ENCODE measurements at places on chromosomes 13 and 19.

DNA sequence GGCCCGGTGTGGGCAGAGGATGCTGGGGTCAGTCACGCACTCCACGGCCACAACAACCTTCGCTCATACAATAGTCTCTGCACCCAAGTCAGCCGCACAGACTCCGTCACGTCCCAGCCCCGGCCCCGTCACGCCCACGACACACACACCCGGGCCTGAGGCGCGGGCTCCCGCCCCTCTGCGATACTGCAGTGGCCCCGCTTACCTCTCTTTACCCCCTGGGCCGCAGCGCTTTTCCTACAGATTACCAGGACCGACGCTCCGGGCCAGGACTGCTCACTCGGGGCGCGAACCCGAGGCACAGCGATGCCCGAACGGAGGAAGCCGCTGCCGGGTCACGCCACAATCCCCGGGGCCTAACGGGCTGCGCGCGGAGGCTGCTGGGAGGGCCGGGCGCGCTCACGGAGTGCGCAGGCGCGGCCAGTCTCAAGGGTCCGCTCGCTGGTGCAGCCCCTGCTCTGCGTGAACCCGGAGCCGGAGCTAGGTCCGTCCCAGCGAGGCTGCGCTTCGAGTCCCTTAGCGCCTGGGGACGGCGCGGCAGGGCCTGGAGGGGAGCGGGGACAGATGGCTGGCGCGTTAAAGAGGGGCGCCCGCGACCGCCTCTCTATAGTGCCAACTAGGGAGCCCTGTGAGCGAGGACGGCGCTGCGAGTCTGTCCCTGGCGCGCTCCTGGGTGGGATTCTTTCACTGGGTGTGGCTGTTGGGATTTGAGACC, at the start of gene ZFP82:
TSS of gene ZFP82 (minus strand) at position 358 of the 715 bp plus-strand sequence. CDS start 8,855 bp downstream, outside the sequence.
- DNase-seq = peak; percentile 52

- DNase-seq = no peak
These were observed 6.4 kb downstream of the LGALS4 start for GRCh38 chr19:38806371-38806770.

DNA sequence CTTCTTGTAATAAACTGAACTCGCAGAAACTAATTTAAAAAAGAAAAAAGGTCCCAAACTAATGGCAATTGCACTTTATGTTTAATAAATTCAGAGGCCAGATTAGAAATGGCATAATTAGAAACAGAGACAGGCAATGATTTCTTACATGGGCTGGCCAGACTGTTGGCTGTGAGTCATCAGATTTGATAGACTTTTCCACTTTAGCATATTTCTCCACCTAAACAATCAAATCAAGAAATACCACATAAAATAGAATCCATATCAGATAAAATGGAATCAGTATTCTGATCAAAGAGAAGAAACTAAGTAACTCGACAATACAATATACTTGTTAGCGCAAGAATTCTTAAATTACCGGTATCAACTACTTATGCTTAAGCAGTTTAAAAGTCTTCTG, 29.0 kb downstream of the EXOSC8 start:
- no peak for DNase-seq

DNA sequence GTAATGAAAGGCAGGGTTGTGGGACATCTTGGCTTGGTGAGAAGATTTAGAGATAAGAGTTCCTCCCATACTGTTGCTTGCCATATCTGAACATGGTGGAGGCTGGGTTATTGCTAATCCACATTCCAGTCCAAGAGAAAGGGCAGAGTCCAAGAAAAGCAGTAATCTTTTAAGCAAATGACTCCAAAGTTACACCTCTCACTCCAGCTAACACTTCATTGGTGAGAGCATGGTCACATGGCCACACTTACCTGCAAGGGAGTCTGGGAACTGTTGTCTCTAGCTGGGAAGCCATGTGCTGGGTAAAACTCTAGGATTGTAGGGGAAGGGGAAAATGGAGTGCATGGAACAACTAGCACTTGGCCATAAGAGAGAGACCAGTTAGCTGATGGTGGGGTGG, 5.6 kb downstream of the C19orf81 start:
- DNase-seq = no peak

Measured in stimulated activated CD4-positive, alpha-beta T cell treated with anti-CD3 and anti-CD28 coated beads, Interleukin-12 subunit alpha, Interleukin-12 subunit beta, amount 100 ng/mL, for 24 hours (primary cell).